ENCODE measurements at places on chromosomes 13 and 19. TPM values are rescaled to one million over a fixed set of nuclear protein-coding genes. Genes with fewer than 3 reads are reported as not detected.

DNA sequence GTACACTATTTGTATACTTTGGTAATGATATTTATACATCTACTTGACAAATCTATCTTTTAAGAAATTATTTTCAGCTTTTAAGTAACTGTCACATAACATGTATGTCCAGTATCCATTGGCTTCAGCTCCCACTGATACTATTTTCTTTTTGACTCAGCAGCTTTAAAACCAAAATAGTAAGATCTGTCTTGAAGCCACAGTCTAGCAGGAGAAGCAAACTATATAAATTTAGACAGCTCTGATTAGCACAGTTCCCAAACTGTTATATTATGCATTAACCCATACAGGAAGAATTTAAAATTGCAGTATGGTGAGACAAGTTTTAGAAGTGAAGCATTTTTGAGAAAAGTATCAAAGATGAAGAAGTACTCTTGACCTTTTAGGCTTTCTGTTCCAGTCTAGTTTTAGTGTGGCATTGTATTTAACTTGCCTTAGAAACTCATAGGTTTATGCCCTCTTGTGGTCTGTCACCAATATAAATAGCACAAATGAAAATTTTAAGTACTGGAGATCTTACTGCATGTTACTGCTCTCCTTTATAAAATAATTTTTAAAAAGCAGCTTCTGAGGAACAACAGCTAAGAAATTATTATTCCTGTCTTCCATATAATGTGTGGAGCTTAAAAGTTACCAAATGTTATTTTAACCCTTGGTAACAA is 24.7 kb downstream of the URI1 start:
- no peak for DNase-seq

DNA sequence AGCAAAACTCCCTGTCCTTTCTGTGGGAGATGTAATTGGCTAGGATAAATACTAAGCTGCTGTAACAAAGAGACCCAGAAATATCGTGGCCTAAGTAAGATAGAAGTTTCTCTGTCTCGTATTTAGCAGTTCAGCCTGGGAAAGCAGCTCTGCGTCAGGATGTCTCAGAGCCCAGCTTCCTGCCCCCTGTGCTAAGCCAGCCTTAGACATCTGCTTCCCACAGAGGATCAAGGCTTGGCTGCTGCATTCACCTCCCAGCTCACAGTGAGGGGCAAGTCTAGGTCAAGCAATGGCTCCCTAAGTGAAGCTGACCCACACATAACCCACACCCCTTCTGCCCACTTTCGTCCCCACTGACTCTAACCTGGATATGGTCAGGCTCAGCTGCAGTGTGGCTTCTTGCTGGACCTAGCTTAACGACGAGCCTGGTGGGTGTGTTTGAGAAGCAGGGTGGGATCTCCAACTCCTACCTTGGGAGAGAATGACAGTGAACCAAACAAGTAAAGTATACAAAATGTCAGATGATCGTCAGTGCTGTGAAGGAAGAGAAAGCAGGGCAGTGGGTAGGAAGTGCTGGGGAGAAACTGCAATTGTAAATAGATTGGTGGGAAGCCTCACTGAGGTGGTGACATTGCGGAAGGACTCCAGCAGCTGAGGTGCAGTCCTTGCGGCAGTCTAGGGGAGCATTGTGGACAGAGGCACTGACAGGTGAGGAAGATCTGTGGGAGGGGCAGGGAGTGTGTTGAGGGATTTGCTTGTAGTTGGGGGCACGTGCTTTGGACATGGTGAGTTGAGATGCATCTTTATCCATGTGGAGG is 82.9 kb downstream of the TNFRSF19 start:
- DNase-seq = no peak

DNA sequence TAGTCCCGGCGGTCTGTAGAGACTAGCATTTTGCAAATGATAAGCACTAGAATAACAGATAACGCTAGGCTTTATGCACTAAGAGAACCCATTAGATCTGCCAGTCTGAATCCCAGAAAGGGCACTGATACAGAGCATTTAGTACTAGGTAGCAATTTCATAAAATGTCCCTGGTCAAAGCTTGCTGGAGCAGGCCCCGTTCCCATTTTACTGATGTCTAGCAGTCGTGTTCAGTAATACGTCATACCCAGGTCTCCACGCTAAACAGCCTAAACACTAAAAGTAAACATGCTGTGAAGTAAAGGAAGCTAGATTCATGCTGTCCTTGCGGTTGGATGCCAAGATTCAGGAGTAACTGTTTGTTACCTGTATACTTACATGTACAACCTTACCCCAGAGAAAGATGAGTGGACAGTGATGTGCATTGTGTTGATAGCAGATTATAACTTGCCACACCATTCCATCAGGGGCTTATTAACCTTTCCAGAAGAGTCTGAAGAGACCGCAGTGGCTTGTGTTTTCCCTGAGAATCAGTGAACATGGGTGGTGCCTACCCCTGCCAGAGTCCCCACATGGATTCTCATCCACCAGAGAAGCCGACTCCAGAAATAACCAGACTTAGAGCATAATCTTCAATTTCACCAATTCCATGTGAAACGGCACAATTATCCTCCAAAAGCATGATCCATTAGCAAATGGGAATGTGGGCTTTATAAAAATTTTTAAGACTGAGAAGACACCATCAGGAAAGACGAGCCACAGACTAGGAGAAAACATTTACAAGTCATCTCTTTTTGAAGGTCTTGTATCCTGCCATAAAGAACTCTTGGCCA is 3.4 kb upstream of the RPS11 start:
- no peak for DNase-seq

DNA sequence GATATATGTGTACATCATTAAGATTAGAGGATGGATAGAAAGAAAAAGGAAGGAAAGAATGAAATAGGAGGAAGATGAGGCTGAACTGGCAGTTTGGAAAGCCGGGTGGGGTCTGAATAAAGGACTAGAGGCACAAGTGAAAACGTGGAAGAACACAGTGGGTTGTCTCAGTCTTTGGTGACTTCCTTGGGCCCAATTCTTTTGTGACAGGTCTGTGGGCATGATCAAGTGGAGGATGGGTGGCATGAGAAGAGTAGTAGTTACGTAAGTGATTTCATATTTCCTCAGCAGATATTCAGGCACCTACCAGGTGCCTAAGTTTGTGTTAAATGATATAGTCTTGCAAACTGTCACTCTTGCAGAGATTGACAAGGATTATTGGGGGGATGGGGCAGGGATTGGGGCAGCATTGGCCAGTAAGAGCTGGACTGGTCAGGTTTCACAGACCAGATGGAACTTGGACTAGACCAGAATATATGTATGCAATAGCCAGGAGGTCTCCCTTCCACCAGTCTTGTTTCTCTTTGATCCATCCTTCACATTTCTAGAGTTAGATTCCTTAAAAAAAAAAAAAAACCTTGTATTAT is 2.7 kb downstream of the TPP2 start:
- no peak for DNase-seq

DNA sequence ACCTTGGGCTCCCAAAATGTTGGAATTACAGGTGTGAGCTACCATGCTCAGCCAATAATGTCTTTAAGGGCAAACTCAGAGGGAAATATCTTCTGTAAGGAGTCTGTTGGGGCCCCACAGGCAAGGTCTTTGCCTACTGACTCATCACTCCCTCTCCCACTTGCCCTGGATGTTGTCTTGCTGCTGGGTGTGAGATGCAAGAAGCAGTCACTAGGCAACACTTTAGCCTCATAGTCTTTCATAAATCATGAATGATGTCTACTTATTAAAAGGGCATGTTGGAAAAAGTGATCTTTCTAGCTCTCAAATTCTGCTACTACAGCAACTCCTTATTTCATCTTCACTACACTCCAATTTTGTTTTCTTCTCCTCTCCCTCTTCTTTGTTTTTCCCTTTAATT is 34.6 kb upstream of the SLC10A2 start:
- no peak for DNase-seq

- DNase-seq = no peak
Observed at GRCh38 chr19:55723491-55723890, 14.7 kb downstream of the NLRP9 start.

DNA sequence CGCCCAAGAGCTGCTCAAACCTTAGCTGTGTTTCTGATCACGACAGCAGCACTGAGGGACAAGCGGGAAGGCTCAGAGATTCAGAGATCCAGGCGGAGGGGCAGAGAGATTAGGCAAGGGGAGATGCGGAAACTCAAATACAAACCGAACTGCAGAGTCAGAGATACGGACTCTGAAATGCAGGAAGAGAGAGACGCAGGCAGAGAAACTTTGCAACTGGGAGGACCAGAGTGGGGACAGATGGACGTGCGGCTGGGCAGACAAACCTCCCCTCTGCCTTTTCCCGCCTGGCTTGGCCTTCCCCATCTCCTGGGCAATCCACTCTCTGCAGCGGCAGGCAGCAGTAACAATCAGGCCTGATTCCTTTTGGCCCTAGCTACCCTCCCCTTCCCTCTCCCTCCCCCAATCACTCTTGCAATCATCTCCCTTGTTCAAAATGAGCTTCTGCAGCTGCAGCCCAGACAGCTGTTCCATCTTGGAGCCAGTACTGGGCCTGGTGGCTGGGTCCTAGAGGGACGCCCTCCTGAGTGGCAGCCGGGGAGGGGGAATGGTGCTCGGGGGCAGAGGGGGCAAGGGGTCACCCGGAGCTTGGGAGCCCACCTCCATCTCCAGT is 29.7 kb downstream of the OLFM2 start:
- no peak for DNase-seq

GRCh38 chr19:45968626-45969025 is 5.0 kb downstream of the NOVA2 start:
- DNase-seq = no peak

DNA sequence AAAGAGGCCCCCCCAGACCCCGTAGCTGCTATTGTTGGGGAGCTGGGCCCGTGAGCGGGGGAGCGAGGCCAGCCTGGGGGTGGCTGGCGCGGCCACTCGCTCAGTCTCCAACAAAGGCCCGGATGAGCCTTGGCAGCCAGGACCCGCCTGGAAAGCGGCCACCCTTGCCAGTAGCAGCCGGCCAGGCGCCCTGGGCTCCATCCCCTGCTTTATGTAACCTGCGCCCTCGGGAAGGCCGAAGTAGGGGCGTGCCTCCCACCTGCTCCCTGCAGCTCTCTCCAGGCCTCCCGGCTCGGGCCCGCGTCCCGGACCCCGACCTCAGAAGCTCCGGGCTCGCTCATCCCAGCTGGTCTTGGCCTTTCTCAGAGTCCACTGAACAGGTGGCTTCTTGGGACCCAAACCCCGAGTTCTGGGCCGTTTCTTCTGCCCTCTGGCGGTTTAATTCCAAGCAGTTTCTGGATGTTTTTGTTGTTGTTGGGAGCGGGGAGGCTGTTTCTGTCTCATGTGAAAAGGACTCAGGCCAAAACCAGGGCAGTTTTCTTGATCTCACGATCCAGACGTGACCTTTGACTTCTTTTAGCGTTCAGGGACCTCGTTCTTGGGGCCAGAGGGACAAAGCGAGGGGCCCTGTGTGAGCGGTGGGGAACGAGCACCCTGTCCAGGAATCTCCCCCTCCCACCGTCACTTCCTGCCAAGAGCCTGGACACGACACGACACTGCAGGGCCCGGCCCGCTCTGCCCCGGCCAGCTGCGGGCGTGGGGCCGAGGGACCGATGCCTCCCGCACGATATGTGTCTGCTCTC is 1.2 kb downstream of the CDC34 start:
- DNase-seq = peak; percentile 73

DNA sequence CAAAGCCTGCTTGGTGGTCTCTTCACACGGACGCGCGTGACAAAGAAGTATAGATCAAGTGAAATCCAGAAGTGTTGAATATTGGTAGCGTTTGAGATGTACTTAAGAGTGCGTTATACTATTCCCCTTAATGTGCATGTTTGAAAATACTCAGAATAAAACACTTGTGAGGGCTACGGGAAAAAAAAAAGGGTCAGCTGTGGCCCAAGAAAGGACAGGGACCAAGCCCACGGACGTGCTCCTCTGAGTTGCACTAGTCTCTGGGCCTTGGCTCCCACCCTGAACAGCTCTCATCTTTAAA is 622 bp upstream of the RBM42 start:
- no peak for DNase-seq

DNA sequence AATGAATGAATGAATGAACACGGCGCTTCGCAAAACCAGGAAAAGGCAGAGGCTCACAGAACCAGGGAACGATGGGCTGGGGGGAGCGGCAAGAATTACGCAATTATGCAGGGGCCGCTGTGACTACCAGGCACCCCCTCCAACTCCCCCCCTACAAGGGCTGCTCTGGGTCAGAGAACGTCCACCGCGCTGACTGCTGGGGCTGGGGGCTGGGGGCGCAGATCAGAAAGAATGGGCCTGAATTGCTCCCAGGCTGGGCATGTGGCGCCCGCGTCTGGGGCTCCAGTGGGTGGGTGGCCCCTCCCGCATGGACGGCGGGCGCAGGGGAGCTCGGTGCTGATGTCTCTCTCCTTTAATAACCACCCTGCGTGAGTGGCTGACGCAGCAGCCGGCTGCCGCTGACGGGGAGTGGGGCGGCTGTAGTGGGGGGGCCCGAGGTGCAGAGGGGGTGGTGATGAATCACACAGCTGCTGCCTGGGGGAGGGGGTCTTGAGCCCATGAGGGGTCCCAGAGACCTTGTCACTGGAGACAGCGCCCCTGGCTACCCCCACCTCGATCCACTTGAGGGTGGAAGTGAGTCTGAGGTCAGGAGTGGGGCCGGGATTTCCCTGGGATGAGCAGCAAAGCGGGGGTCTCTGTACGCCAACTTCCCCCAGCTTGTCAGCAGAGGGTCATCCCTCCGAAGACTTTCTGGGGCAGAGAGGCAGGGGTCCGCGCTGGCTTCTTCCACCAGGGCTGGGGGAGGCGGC is 1.5 kb upstream of the CIRBP start:
- DNase-seq = peak; percentile 62

DNA sequence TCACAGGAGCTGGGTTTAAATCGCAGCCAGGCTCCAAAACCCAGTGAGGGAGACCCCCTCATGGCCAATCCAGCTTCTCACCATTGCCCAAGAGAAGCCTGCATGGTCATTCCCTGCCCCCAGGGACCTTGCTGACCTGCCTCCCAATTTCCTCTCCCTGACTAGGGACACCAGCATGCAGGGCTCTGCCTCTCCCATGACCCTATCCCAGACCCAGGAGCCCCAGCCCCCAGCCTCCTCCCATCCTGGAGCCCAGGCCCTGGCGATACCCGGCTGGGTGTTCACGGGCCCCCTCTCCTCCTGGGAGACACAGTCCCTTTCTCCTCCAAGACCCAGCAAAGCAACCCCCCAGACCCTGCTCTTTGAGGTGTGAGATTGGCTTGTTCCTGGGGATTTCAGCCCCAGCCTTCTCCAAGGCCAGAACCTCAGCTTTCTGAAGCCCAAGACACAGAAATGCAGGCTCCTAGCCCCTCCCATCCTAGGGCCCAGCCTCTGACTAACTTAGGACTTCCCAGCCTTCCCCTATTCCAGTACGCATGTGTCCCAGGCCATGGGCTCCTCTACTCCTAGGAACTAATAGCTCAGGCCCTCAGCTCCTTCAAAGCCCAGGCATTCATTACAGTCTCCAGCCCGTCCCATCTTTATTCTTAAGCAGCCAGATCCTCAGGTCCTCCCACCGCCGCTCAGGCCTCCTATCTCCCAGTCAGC is 1.1 kb downstream of the GYS1 start:
- DNase-seq = peak; percentile 60

The SIGLEC5 gene
- total RNA-seq = 0.37 TPM

The KLHL26 gene
- 4.7 TPM for total RNA-seq

The TRPC4 gene
- 0.32 TPM for total RNA-seq

The ZNF98 gene
- total RNA-seq = 5.8 TPM

All from pancreas (tissue), 10 donors.